Activated T-helper 1 cell treated with Interleukin-2 at 50 U/mL for 16 hours (primary cell): ENCODE measurements at places on chromosomes 6 and 20.

- DNase-seq: no peak
Observed at GRCh38 chr6:122694602-122695001, 84.4 kb downstream of the PKIB start.

- DNase-seq: no peak
Observed at GRCh38 chr6:154651656-154652055, 81.6 kb upstream of the SCAF8 start.

DNA sequence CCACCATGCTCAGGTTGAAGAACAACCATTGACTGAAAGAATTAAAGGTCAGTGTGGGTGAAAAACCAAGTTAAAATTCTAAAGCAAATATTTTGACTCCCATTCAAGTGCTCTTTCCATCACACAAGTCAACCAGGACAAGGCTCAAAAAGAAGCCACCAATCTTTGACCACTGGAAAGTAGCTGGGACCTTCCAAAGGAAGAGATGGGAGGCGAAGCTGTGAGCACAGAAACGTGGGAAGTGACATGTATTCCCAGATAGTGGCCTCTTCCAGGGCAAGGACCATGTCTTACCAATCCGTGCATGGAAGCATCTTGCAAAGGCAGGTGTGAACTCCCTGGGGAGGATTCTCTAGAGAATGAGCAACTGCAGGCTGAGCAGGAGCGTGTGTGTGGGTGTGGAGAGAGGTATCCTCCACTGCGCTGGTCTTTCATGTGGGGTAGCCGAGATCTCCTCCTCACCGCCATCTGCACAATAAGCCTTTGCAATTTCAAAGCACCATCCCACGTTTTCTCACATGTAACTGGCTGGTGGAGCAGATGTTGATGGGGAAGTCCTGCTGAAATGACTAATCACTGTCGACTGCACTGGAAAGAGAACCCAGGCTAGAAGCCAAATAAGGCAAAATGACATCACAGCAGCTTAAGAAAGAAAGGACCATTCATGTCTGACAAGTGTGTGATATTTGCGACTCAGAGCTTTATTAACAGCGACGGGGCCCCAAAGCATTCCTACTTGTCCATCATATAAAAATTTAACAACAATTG, 189.4 kb upstream of the RREB1 start:
- no peak for DNase-seq

- DNase-seq: no peak
Observed at GRCh38 chr6:115969207-115969929, 91.3 kb downstream of the FRK start.

- DNase-seq: no peak
Observed at GRCh38 chr20:8127553-8128255, 4.4 kb upstream of the PLCB1 start.

GRCh38 chr6:80502871-80503270, 396.4 kb downstream of the BCKDHB start:
- no peak for DNase-seq

DNA sequence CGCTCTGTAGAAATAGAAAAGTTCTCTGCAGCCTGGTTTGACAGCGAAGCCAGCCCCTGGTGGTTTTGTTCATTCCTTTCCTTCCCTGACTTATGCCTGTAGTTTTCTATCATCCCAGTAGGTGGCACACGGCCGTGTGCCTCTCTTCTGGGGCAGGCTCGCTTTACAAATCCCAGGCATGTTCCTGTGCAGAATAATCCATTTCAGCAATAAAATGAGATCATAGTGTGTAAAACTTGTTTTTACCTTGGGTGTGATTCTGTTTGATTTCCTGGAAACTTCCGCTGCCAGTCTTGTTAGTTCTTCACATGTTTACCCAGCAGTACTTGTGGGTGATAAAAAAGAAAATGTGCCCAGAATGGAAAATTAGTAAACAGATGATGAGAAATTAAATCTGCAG, 7.4 kb upstream of the INSM1 start:
- DNase-seq: no peak

- DNase-seq: no peak
Observed at GRCh38 chr6:169251822-169252504, 1.7 kb downstream of the THBS2 start.

GRCh38 chr6:10643201-10643651, 51.2 kb downstream of the C6orf52 start:
- DNase-seq: no peak

- DNase-seq: no peak
Observed at GRCh38 chr6:18507561-18507960, 120.4 kb downstream of the RNF144B start.

DNA sequence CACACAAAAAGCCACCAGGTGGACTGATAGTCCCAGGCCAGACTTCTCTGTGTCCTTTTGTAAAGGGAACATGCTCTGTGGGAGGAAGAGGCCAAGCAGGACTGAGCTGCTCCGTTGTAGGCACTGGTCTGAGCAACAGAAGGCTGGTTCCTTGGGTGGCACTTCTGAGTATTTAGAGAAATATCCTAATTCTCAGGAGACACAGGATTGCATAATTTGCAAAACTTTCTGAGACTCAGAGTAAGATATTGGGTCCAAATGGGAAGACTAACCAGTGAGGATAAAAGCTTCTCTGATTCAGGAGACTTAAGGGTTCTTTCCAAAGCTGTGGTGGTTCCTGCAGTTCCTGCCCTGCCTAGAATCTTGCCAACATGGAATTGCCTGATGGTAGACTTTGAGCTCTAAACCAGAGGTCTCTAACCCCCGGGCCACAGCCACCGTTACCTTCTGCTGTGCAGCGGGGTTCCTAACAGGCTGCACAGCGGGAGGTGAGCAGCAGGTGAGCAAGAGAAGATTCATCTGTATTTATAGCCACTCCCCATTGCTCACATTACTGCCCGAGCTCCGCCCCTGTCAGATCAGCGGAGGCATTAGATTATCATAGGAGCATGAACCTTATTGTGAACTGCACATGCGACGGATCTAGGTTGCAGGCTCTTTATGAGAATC, 107.0 kb downstream of the OLIG3 start:
- no peak for DNase-seq

DNA sequence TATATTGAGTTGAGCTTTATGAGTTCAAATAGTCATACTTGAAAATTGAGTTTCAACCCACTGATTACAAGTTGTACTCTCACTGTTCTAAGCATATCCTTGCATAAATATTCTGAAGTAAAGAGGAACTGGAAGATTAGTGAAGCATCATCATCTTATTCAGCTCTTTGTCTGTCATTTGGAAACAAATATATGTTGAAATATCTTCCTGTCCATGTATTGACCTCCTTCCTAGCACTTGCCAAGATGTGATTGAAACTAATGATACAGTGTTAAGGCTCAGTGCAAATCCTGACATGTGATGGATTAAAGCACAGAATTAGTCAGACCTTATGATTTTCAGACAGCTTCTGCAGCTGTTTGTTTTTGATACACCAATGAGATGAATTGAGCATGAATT, 434.3 kb downstream of the TBC1D32 start:
- no peak for DNase-seq

DNA sequence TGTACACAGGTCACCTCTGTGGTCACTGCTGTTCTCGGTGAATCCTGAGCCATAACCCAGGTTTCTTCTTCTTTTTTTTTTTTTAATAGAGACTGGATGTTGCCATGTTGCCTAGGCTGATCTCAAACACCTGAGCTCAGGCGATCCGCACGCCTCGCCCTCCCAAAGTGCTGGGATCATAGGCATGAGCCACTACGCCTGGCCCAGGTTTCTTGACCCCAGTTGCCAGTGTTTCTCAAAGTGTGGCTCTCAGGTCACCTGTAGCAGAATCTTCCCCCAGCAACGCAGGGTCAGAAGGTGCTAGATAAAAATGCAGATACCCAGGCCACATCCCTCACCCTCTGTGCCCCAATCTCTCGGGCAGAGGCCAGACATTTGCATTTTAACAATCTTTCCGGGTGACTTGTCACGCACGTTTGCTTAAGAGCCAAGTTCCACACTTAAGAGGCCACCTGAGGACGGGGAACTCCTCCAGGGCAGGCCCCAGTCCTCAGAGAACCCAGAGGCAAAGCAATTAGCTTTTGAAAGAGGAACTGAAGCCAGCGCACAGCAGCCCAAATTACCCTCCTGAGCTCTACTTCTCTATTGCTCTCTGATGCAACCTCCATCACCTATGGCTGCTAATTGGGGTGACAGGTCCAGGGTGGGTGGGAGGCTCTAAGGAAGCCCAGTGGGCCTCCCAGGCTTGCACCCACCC, 81.8 kb downstream of the NFATC2 start:
- DNase-seq: no peak

GRCh38 chr20:33025318-33025876, 6.1 kb upstream of the BPIFB6 start:
- DNase-seq: no peak

- no peak for DNase-seq
Observed at GRCh38 chr6:27183060-27183832, 64.3 kb upstream of the PRSS16 start.

DNA sequence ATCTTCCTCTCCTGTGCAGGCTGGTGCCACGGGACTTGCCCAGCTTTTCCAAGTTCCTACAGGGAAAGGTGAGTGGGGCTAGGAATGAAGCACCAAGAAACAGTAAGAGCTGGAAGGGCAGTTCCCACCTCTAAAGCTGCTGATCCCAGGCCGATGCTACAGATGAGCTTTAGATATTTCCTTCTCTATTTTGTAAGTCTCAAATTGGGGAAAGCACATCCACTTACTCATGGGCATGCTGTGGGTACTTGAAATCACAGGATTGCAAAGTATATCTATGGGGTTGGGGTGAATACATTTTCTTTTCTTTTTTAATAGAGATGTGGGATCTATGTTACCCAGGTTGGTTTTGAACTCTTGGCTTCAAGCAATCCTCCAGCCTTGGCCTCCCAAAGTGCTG, 3.1 kb downstream of the ZBTB2 start:
- DNase-seq: no peak

DNA sequence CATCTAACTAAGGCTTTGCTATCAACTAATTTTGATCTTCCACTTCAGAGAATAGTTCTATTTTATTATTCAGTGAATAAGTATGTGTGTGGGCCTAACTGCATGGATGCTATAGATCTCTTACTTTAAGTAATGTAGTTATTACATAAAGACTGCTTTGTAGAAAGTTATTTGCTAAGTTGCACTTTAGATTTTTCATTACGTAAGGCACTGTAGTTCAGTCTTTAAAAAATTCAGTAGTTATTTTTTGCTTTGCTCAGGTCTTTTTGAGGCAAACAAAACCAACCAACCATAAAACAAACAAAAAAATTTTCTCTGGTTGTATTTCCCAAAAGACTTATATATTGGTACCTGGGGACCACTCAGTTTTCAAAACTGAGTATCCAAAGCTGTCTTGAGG, 53.0 kb downstream of the KCNQ5 start:
- DNase-seq: no peak

- DNase-seq: no peak
Observed at GRCh38 chr6:149335924-149336608, 18.6 kb downstream of the TAB2 start.

DNA sequence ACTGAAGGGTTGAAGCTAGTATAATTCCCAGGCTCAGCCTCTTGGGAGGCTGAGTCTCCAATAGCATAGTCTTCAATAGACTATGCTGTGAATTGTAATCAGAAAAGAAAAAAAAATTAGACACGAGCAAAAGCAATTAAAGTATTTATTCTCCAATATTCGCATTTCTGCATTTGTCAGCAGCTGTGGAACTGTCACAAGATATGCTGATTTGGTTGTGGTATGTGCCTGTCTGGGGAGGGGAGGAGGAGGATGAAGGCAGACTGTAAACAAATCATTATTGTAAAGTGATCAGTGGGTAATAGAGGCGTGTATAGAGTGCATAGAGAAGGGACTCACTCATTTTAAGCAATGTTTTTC, 10.1 kb upstream of the BICRAL start:
- no peak for DNase-seq

GRCh38 chr6:157054531-157054979, 268.8 kb downstream of the TMEM242 start:
- no peak for DNase-seq

DNA sequence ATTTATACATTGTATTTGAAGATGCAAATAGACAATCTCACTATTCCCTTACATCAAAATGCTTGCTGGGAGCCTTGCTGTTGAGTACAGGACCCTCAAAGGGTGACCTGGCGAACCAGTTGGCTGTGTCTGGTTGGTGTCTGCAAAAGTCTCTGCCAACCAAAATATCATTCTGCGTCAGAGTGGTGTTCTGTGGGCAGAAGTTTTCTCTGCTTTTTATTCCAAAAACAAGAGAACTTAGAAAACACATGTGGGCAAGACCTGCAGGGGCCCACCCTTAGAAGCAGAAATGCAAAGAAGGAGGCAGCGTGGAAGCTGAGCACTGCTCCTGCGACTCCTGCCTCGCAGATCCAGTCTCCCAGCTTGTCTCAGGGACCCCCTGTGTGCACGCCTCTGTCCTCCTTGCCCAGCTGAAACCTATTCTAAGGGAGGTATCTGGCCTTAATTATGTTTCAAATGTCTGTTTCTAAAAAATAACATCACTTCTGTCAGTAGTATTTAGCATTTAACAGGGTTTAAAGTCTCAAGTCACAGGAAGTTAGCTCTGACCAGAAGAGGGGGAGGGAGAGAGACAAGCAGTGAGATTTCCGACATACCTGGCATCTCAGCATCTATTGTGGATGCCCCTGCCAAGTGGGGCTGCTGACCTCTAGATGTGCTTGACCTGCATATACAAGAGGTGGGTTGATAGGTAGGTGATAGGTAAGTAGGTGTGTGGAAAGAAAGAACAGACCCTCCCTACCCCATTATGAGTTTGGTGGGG, 101.3 kb downstream of the SASH1 start:
- DNase-seq: no peak

DNA sequence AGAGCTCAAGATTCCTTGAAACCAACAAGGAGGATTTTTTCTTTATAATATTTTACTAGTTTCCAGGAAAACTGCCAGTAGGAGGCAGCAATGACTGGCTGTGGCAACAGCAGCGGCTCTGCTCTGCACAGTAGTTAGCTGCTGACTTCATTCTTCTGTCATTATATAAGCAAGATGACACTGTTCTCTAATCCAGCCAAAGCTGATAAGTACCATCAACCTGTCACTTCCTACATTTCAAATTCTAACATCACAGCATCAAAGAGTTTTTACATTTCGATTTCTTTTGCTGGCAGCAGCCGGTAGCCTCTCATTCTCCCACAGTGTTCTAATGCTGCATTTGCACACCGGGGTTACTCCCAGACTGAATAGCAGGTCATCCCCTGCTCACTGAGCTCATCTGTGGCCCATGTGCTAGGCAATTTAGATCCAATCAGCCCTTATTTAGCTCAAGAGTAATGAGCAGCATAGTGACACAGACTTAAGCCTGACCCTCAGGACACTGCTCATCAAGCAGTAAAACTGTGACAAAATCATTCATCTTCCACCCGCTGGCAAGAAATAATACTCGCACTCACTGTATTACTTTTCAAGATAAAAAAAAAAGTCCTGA, 67.8 kb downstream of the MMS22L start:
- DNase-seq: no peak

DNA sequence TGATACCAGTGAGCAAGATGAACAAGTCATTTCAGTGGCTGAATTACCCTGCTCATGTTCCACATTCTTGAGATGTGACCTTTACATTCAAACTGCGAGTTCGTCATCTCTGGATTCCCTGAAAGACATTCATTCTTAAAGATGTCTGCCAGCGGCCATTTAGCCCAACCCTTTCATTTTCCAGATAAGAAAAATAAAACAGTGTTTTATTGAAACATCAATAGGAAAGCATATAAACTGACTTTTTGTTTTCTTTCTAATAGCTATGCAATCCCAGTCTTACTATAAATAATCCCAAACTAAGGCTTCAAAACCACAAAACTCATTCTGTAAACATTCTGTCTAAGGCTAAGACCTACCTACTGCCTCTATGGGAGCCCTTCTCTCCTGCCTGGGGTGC, 134.0 kb downstream of the SAMD5 start:
- DNase-seq: no peak

GRCh38 chr6:14619419-14619781, 501.8 kb downstream of the CD83 start:
- no peak for DNase-seq

GRCh38 chr6:166999884-167000253, 672 bp downstream of the CEP43 start:
- no peak for DNase-seq
